ENCODE measurements at places on chromosomes 16 and 17.

DNA sequence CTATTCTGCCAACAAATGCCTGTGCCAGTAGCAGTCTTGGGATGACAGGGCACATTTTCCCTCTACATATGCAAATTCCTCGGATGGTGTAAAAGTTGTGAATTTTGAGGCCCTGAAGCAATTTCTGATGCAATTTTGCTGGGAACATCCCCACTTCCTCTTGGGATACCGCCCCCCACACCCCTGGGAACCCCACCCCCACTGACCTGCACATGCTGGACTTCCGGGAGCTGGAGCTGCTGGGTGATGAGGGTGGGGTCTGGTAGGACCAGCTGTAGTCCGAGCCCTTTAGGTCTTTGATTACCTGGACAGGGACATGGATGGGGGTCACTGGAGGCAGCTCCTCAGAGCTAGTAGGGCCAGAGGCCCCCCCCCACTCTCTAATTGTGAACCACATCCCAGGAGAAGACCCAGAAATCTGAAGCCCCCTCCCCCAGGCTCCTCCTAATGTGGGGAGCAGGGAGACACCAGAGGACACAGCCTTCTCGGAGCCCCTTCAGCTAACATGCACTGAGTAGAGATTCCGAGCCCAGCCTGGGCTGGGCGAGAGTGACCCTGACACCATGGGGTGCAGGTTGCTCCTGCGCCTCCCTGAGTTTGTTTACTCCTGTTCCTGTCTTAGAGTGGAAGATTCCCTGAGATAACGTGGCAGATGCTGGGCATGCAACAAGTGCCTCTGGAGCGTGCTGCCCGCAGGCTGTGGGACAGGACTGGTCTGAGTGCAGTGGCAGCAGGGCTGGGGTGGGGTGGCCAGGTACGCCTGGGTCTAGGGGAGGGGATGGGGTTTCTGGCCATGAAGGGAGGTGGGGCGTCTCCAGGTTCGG is 9.0 kb downstream of the MTSS2 start:
- no peak for DNase-seq

DNA sequence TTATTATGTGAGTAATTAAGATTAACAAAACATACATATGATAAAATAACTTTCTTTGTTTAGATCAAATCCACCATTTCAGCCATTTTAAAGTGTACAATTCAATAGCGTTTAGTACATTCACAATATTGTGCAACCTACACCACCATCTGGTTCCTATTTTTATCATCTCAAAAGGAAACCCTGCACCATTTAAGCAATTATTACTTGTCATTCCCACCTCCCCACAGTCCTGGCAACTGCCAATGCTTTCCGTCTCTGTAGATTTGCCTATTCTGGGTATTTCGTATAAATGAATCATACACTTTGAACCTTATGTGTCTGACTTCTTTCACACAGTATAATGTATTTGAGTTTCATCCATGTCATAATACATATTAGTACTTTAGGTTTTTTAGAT is 162.5 kb upstream of the CNTNAP4 start:
- no peak for DNase-seq

DNA sequence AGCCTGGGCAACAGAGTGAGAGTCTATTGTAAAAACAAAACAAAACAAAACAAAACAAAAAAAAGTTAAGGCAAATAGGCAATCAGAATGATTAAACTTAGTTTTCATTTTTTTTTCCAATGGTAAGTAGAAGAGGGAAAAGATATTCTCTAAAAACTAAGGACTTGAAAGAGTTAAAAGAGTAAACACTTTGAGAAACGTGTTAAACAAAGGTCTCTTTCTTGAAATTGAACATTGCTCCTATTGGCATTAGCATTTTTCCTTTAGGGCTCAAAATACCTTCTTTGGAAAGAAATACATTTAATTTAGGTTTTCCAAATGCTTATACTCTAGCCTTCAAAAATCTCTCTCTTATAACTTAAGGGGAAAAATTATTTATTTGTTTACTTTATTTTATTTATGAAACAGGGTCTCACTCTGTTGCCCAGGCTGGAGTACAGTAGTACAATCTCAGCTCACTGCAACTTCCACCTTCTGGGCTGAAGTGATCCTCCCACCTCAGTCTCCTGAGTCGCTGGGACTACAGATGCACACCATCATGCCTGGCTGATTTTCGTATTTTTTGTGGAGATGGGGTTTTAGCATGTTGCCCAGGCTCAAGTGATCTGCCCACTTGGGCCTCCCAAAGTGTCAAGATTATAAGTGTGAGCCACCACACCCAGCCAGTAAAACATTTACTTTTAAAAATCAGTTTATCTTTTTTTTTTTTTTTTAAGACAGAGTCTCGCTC is 44.7 kb upstream of the VPS4A start:
- no peak for DNase-seq

GRCh38 chr17:51289696-51290111 is 29.4 kb downstream of the UTP18 start:
- DNase-seq: no peak

DNA sequence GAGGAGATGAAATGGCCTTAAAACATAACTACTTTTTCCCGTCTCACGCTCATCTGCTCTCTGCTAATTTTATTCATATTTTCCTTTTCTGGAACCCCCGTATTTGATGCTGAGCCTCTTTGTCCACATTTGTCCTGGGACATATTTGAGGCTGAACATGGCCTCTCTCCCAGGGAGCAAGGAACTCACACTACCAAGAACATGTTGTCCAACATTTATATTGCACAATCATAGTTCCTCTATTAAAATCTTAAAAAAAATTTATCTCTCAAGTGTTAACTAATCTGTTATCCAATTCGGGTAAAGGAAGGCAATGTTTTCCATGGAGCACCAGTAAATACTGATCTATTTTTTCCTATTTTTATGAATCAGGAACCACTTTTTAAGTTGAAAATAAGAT is 60.2 kb downstream of the CMC2 start:
- no peak for DNase-seq

DNA sequence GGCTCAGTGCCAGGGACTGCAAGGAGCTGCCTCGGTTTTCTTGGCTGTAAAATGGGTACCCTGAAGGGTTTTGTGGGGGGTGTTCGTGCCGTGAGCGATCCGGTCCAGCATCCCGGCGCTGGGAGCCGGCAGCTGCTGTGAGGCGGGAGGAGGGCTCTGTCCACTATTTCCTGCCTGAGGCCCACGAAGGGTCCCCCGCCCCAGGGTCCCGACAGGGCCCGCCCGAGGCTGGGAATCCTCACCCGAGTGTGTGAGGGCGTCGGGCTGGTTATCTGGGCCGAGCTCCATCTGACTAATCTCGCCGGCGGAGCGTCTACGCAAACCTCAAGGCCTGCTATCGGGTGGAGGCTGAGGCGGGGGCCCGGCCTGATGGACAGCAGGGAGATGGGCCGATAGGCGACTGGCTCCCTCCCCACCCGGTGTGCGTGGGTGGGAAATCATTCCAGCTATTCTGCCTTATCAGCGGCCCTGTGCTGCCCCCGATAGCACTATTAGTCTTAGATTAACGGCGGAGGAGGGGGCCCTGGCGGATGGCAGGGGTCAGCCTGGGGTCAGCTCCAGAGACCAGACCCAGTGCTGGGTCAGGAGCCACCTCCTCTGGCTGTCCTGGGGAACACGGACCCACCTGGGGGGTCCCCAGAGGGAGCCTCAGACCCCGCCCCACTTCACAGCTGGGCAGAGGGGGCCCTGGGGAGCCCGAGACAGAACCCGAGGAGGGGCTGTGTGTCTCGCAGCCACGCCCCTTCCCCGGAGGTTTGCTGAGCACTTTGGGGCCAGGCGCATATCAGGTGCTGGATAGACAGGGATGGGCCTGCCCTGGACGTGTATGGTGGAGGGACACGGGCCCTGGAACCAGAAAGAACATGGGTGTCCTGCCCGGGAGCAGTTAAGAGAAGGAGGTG is 44.7 kb downstream of the ZFPM1 start:
- no peak for DNase-seq

GRCh38 chr16:84916178-84916577 is 95.2 kb downstream of the ZDHHC7 start:
- no peak for DNase-seq

GRCh38 chr17:71334048-71334751 is 786.6 kb upstream of the SOX9 start:
- no peak for DNase-seq

DNA sequence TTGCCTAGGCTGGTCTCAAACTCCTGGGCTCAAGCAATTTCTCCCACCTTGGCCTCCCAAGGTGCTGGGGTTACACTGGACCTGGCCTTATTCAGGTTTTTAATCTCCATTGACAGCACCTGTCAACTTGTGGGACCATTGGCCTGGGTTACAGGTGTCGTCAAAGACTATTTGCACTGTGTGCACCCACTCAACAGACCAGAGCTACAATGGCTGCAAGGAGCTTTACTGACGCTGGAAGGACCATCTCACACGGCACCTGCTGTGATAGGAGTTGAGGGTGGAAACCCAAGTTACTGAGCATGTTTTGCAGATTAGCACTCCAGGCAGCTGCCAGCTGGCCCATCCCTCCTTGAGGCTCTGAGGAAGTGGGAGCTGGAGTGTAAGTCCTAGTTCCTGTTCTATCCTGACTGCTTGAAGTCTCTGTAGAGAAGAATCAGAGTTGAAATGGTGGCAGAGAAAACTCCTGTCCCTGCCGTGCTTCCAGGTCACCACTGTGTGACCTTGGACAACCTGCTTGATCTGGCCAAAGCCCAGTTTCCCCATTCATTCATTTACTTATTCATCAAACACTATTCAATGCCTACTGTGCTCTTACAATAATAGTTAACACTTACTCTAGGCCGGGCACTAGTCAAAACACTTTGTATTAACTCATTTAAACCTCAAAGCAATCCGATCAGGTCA is 42.4 kb upstream of the LONP2 start:
- no peak for DNase-seq
